Psoas muscle (tissue), 8 donors: ENCODE measurements at places on chromosomes 3 and 15.

GRCh38 chr15:74315626-74316025 lies 51.8 kb downstream of the CYP11A1 start:
- DNase-seq, result peak; percentile 62

DNA sequence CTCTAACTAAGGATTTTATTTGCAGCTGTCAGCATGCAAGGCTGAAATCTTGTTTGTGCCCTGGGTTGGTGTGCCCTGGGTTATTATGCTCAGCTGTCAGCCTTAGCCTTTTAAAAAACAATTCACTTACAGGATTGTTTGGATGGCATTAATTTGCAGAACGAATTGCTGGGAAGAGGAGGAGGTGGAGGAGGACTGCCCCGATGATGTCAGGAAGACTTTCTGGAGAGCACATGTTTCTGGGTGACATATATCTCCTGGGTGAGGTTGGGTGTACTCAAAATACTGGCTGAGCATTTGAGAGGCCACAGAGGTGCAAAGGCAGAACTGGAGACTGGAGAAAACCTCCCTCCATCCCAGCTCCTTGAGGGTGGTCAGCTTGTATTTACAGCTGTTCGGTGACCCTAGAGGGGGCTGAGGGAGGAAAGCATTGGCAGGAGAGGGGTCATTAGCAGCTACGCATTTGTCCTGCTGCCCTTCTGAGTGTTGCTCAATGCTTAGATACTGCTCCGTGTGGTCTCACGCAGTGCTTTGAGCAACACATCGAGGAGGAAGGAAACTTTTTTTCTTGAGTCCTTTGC lies 59.8 kb upstream of the PSMD6 start:
- DNase-seq, result no peak

GRCh38 chr3:69009559-69010410 lies 3.7 kb downstream of the EOGT start:
- DNase-seq, result no peak

DNA sequence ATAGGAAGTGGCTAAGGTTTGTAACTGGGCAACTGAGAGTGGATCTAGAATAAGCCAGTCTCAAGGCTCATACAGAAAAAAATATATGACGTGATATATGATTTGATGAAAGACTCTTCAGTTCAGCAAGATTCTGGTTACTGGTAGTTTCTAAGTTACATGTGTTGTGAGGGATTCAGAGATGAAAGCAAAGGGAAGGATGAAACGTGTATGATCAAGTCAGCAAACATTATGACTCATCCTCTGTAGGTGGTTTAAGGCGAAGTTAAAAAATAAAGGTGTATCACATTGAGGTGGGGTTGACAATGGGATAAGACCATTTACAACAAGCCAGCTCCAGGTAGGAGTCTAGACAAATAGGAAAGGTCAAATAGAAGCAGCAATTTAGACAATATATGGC lies 16.2 kb downstream of the TERC start:
- no peak for DNase-seq

- peak; percentile 38 for DNase-seq
Measured at GRCh38 chr3:129553171-129553570, 10.2 kb downstream of the H1-8 start.

DNA sequence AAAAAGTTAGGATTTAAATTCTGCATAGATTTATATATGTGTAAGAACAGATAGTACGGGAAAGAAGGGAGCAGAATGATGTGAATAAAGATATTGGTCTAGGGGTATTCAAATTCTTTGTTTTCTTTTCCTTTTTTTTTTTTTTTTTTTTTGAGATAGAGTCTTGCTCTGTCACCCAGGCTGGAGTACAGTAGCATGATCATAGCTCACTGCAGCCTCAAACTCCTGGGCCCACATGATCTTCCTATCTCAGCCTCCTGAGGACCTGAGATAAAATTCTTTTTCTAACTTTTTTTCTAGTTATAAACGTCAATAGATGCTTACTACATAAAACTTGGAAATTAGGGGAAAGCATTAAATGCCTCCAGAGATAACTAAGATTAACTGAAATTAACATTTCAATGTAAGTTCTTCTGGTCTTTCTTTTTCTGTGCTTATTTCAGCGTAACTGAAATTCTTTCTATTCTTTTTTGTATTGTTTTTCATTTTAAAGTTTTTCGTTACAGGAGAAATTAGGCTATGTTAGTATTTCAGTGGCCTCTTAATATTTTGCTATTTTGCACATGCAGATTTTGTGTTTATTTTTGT lies 29.2 kb downstream of the UBE2Q2 start:
- no peak for DNase-seq

DNA sequence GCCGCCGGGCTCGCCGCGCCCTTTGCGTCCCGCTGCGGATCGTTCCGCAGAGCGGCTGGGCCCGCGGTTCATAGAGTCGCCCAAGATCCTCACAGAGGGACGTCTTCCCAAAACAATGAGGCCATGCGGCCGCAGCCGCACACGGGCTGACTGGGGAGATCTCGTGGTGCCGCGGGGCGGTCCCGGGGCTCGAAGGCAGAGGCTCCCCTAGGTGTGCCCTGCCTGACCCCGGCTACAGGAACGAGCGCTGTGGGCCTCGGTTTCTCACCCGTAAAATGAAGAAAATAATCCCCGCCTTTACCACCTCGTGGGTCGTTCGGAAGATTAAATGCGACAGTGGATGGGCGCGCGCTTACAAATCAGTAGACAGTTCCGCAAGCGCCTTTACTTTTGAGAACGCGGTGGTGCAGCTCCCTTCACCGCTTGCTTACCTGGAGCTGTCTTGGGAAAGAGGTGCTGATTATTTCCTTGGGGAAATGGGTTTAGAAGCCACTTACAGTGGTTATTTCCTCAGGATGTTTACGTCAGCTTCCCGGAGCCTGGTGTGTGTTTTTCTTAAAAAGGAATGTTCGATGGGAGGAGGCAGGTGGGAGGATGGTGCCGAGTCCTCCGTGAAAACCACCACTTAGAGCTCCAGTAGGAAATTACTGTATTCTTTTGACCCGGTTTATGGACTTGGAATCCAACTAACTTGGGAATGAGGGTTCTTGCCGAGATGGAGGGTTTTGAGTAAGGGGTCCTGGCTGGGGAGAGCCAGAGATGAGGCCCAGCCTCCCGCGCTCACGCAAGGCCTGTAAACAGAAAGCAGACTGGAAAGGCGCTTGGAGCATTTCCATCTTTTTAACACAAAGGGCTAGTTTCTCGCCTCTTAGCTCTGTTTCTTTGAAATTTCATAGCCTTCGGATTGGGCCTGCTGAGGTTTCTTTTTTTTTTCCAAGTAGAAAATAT lies 1.9 kb upstream of the MEX3B start:
- DNase-seq, result no peak

GRCh38 chr3:188397766-188398705 lies 244.1 kb downstream of the LPP start:
- no peak for DNase-seq

- DNase-seq, result no peak
Measured at GRCh38 chr15:90029024-90029423, 27.9 kb downstream of the ZNF710 start.

DNA sequence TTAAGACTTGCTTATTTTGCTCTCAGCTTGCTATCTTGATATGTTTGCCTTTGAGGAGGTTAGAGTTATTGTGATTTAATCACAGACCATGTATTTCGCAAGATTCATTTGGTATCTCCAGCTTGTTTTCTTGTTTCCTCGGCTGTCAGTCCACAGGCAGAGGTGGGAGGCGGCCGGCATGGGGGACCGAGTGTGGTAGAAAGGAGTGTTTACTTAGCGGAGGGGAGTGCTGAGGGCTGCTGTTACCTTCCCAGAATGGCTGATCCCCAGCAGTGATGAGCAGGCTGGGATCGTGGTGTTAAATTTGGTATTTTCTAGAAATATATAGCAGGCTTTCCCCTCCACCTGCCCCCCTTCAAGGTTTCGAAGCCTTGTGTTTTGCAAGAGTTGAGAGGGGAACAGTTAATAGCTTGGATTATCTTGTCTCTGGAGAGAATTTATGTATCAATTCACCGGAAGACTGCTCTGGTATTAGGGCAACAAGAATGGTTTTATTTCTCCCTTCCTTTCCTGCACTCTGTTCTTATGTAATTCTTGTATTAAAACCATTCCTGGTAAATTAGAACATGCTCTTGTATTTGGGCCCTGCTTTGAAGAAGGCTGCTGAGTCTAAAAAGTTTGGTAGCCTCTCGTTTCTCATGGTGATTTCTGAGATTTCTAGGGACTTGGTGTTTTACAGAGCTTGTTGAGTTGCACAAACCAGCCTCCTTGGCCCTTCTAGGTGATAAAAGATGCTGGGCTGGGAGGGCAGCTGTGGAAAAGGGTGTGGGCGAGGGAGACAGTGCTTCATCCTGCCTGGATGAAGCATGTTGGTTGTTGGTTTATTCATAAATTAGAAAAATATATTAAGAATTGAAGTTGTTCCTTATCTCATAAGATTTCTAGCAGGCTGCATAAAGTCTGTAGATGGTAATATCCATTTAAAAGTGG lies 151.4 kb downstream of the IGF1R start:
- no peak for DNase-seq

DNA sequence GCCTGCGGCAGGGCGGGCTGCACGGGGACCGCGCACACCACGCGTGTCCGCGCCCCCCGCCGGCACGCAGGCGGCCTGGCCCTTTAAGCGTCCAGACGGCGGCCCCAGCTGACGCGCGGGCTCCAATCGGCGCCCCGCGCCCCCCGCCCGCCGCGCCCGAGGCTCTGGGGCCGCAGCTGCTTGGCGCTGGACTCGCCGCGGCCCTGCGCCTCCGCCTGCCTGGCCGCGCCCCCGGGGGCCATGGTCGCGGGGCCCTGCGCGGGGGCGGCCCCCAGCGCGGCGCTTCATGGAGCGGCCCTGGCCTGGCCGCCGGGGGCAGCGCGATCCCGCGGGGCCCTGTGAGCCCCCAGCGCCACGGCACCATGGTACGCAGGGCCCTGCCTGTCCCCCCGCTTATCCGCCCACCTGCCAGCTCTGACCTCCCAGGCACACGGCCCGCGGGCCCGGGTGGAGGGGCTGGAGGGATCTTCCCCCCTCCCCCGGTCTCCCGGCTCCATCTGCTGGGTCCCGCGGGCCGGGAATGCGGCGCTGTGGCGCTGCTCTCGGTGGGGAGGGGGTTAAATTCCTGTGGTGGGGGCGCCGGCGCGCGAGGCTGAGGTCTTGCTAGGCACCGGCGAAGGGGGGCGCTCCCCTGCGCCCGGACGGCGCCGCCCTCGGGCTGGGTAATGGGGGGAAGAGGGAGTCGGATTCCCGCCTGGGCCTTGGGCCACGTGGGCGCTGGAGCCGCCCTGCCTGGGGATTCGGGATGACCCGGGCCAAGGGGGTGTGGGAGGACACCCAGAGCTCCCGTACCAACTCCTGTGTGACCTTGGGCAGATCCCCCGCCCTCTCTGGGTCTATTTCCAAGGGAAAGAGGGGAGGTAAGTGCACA lies 1.1 kb downstream of the ZBTB47 start:
- peak; percentile 87 for DNase-seq

DNA sequence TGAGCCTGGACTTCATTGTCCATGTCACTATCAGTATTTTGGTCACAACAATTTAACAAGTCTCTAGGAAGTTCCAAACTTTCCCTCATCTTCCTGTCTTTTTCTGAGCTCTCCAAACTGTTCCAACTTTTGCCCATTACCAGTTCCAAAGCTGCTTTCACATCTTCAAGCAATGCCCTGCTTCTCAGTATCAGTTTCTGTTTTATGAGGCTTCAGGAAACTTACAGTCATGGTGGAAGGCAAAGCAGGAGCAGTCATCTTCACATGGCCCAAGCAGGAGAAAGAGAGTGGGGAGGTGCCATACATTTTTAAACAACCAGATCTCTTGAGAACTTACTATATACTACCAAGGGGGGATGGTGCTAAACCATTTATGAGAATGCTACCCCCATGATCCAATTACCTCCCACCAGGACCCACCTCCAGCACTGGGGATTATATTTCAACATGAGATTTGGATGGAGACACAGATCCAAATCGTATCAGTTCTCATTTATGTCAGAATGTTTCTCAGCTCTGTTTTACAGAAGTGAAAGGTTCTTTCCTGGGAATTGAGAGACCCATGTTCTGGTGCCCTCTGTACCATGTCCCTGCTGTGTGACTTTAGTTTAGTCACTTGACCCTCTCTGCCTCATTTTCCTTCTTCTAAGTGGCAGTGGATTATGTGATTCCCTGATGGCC lies 169.7 kb downstream of the PLCL2 start:
- no peak for DNase-seq

GRCh38 chr3:161028555-161029153 lies 76.5 kb downstream of the B3GALNT1 start:
- DNase-seq, result no peak

DNA sequence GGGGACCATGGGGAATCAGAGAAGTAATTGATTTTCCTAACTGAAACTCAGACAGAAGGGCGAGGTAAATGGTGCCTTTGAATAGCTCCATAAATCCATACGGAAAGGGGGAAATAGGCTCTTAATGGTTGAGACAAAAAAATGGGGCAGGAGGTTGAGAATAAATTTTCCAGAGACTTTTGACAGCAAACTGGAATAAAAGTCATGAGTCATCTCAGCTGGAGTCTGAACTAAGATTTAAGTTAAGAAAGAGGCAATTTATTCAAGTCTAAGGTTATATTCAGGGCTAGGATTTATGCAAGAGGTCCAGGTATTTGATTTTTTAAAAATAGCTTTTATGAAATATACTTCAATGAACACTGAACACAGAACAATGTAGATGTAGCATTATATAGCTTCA lies 238.7 kb upstream of the RORA start:
- DNase-seq, result no peak

DNA sequence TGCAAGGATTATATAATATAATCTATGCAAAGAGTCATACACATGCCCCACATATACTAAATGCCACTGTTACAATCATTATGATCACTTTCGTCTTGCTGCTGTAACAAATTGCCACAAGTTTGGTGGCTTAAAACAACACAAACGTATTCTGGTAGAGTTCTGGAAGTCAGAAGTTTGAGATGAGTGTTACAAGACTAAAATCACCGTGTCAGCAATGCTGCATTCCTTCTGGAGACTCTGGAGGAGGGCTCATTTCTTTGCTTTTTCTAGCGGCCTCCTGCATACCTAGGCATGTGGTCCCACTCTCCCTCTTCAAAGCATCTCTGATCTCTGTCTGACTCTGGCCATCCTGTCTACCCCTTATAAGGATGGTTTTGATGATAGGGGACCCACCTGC lies 1.4 kb upstream of the CCDC174 start:
- no peak for DNase-seq

- no peak for DNase-seq
Measured at GRCh38 chr3:32293903-32294302, 55.4 kb downstream of the CMTM8 start.

DNA sequence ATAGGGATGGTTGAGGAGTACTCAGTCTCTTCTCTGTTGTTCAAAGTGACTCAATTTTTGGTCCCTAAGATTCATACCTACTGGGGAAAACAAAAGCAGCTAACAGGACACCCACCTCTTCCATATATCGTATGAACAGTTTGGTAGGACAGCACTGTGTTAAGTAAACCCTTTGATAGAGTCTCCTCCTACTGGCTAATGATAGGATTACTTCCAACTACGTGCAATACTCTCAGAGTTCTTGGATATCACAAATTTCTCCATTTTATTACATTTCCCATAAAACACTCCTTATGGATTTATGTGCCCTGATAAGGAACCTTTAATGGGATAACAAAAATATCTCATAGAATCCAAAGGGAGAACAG lies 200.2 kb upstream of the GOLGA6L4 start:
- no peak for DNase-seq
